Urinary bladder (tissue), 4 donors: ENCODE measurements at places on chromosomes 13 and 19. TPM values are rescaled to one million over a fixed set of nuclear protein-coding genes. Genes with fewer than 3 reads are reported as not detected.
A peak's percentile ranks its signal among the peaks of the same experiment; 100 is the strongest.

SPACA4 gene
- not detected for polyA plus RNA-seq

CCDC169 gene
- 3.1 TPM for polyA plus RNA-seq

LHB gene
- polyA plus RNA-seq: not detected

ZNF256 gene
- polyA plus RNA-seq: 5.9 TPM

DLEU7 gene
- polyA plus RNA-seq: 0.09 TPM

BRCA2 gene
- polyA plus RNA-seq: 0.19 TPM

DNA sequence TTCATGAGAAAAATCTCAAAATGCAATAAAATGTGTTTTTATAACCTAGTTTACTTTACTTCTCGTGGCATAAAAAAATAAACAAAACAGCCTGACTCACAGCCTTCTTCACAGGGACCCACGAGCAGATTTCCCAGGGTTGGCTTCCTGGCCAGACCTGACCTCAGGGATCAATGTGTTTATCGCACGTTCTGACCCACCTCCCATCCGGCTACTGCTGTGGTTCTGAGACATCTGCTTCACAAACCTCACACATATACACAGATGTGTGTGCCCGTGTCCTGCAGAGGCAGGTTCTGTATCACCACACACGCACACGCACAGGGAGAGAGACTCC, 118.3 kb downstream of the COL4A2 start:
- DNase-seq: no peak

GRCh38 chr19:28294395-28294794, 918.6 kb downstream of the UQCRFS1 start:
- DNase-seq: no peak

- DNase-seq: no peak
These were observed 11.4 kb downstream of the CARD8 start for GRCh38 chr19:48244281-48244680.

DNA sequence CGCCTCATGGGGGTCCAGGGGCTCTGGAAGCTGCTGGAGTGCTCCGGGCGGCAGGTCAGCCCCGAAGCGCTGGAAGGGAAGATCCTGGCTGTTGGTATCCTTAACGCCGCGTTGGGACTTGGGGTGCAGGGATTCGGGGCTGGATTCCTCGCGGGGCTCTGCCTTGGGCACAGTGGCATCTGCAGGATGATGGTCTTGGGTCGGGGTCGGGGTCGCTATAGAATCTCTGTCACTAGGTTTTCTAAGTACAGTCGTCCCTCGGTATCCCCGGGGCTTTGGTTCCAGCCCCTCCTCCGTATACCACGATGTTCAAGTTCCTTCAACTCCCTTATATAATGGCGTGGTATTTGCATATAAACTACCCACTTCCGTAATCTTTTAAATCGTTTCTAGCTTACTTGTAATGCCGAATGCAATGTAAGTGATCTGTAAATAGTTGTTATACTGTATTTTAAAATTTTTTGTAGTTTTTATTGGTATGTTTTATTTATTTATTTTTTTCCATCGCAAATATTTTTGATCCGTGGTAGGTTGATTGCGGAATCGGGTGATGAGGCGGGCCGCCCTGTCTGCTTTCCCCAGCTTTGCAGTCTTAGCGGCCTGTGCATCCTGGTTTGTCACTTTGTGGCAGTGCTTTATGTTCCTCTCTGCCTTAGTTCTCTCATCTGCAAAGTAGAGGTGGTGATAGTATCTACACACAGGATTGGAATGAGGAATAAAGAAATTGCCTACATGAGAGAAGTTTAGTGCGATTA, 606 bp downstream of the ERCC5 start:
- DNase-seq: peak; percentile 26

- no peak for DNase-seq
These were observed 1935.9 kb upstream of the PCDH20 start for GRCh38 chr13:63351533-63351932.

DNA sequence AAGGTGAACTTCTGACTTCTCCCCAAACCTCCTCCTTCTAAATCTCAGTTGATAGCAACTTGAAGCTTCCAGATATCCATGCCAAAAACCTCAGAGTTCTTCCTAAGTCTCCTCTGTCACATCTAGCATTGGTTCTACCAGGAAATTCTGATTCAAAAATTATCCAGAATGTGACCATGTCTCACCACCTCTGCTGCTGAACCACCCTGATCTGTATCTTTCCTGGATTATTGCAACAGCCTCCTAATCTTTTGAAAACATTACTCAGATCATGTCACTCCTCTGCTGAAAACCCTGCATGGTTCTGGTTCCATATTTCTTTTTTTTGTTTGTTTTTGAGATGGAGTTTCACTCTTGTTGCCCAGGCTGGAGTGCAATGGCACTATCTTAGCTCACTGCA, 78.7 kb upstream of the TNFSF11 start:
- DNase-seq: no peak

DNA sequence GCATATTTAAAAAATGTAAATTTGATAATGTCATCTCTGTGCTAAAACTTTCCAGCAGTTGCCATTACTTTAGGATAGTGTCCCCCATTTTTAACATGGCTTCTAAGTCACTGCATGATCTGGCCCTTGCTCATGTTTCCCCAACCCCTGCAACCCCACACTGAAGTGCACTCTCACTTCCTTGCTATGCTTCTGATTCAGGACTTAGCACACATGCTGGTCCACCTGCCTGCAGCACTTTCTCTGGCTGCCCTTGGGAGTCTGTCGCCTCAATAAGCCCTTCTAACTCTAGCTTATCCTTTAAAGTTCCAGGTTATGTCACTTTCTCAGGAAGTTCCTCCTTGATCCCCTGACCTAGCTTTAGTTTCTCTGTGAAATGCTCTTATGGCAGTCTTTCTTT, 241.0 kb downstream of the POSTN start:
- no peak for DNase-seq

DNA sequence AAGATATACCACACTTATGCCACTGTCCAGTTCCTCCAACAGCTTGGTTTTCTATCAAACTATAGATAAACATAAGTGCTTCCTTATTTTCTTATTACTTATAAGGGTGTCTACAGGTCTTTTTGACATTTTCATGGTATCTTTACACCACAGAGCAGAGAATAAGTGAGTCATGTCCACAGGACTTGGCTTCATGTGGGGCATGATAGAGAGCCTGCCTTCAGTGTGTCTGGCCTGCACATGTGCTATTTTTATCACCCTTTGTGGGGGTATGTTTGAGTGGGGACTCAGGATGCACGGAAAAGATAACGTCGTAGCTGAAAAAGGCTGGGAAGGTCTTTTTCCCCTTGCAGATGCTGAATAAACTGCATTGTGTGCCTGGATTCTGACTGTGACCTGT, 8.1 kb upstream of the STOML3 start:
- no peak for DNase-seq

DNA sequence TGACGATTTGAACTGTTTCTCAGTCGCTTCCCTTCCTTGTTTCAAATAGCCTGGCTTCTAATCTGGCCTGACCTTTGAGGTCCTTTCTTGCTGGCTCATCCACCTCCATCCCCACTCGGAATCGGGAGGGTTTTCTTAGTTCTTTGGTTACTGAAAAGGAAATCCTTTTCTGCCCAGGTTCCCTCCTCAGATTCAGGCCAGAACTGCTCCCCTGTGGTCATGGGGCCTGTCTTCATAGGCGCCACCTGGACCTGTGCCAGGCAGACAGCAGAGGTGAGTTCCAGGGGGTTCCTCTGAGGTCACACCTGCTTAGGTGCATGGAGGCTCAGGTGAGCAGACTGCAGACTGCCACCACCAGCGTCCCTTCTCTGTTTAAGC, 62.4 kb downstream of the AKAP11 start:
- DNase-seq: no peak

- no peak for DNase-seq
These were observed 40.2 kb downstream of the NLRP5 start for GRCh38 chr19:56026769-56027168.

DNA sequence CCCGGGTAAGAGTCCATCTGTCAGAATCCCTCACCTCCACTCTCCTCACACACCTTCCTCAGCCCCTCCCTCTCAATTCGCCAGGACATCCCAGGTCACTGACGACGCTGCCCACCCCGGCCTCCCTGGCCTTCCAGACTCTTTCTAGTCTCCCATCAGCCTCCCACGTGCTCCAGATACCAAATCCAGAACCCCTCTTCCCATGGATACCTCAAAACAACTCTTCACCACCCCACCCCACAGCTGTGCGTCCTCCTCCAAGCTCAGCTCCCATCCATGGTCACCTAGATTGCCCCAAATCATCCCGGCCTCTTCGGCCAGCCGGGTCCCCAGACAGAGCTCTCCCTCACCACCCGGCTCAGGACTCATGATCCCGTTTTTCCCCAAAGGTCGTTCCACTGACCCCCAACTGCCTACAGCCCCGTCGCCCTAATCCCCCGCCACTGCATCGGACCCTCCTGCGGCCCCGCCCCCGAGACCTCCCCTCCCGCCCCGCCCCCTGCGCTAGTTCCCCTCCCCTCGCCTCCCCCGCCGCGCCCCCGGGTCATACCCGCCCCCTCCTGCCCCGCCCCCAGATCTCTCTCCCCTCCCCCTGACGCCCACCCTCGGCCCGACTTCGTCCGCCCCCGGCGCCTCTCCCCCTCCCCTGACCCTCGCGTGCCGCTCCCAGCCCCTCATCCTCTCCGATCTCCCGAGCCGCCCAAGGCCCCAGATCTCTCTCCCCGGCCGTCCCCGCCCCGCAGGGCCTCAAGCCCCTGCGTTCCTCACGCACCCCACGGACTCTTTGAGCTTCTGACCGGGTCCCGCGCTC, 546 bp downstream of the UBXN6 start:
- DNase-seq: peak; percentile 41
